Umbilical cord (tissue), 2 donors: ENCODE measurements at places on chromosomes 7 and 10. TPM values are rescaled to one million over a fixed set of nuclear protein-coding genes. Genes with fewer than 3 reads are reported as not detected.
A peak's percentile ranks its signal among the peaks of the same experiment; 100 is the strongest.

PDZD7 gene
- 0.48 TPM for total RNA-seq

DNA sequence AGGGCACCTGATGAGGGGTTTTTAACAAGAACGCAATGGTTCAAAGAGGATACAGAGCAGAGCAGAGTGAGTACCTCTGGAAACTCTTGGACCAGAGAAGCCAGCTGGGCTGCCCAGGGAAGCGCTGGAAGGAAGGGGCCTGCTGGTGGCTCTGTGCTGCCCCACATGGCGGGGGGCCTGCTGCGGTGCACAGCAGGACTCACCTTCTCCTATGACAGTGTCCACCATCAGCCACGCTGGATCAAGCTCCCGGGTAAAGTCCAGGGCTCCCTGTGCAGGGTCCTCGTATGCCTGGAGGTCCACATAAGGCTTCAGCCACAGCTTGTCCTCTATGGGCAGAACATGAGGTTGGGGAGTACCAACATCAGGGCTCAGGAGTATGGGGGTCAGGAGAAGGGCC lies 12.5 kb downstream of the EPHA1 start:
- DNase-seq, result no peak

C10orf143 gene
- 6.5 TPM for total RNA-seq

GRCh38 chr7:8443576-8444467 lies 10.4 kb downstream of the NXPH1 start:
- DNase-seq, result no peak

- peak; percentile 10 for DNase-seq
Observed at GRCh38 chr7:104175361-104175984, 32.3 kb downstream of the ORC5 start.
